ENCODE measurements at places on chromosomes 4 and X. TPM values are rescaled to one million over a fixed set of nuclear protein-coding genes. Genes with fewer than 3 reads are reported as not detected.

CFAP299 gene
- not detected for polyA plus RNA-seq

- DNase-seq = no peak
Observed at GRCh38 chr4:174217273-174218126, 66.0 kb downstream of the FBXO8 start.

GRCh38 chr4:1043651-1044468, 32.4 kb downstream of the FGFRL1 start:
- peak; percentile 93 for DNase-seq

DNA sequence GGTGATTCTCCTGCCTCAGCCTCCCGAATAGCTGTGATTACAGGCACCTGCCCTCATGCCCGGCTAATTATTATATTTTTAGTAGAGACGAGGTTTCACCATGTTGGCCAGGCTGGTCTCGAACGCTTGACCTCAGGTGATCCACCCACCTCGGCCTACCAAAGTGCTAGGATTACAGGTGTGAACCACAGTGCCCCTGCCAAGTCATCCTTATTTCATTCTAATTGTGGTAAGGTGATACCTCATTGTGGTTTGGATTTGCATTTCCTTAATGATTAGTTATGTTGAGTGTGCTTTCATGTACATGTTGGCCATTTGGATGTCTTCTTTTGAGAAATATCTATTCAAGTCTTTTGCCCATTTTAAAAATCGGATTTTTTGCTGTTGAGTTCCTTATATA, 93.0 kb downstream of the USP9X start:
- DNase-seq = no peak

TMEM154 gene
- 0.05 TPM for polyA plus RNA-seq

CLNK gene
- polyA plus RNA-seq = not detected

DNA sequence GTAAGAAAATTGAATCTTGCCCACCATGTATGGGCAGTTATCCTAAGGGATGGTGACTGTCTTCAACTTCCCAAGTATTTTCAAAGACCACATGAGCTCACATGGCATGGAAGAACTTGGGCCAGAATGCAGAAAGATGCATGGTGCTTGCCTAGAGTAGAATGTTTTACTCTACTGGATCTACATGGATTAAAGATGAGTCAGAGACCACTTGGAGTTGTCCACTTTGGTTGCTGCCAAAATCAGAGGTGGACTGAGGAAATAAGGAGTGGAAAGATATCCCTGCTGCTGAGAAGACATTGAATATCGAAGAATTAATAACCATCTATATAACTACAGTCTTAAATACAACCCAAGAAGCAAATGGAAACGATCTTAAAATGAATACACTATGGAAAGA, 498.1 kb downstream of the NLGN4X start:
- no peak for DNase-seq

DNA sequence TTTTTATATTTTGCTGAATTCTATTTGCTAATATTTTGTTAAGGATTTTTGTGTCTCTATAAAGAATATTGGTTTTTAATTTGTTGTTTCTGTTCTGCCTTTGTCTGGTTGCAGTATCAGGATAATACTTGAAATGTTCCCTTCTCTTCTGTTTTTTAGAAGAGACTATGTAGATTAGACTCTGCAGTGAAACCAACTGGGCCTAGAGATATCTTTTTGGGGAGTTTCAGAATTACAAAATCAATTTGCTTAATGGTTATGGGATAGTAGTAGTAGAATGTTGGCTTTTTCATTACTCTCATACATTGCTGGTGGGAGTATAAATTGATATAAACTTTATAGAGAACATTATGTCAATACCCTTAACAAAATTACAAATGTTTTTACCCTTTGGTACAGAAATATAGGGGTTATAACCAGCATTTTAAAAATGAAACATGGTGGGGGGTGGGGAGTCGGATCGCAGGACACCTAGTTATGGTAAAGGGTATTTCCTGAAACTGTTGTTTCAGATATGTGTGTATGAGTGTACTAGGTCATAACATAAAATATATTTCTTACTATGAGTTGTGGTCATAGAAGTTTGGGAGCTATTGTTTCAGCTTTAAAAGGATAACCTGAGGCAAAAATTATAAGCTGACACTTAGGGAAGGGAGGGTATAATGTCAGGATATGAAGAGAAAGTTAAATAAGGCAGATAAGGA, 29.0 kb downstream of the CLOCK start:
- DNase-seq = no peak

GRCh38 chr4:158644760-158645159, 26.9 kb downstream of the C4orf46 start:
- DNase-seq = no peak

GRCh38 chrX:30610026-30610425, 32.5 kb upstream of the TASL start:
- DNase-seq = no peak

DNA sequence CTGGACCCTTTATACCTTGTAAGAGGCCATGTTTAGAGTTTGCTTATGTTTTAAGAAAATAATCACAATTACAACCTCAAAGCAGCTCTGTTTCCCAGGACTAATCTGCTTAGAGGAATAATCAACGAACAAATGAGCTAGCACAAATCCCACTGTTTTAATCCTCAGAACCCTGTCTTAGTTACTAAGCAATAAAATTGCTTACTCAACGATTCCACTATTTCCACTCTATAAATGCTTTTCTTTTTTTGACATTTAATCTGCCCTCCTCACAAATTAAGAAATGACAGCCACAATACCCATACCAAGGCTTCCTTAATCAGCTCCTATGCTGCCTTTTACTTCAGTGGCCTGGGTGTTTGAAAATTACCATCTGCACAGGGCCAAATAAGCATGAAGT, 48.8 kb downstream of the FAM120C start:
- DNase-seq = no peak

GRCh38 chrX:71958281-71958675, 47.6 kb downstream of the NHSL2 start:
- no peak for DNase-seq

GRCh38 chr4:84434344-84434743, 64.7 kb downstream of the NKX6-1 start:
- no peak for DNase-seq

SLC7A11 gene
- polyA plus RNA-seq = 52.4 TPM

GRCh38 chrX:150465881-150466775, 102.3 kb upstream of the MTM1 start:
- no peak for DNase-seq

GRCh38 chr4:106898621-106899230, 137.4 kb downstream of the DKK2 start:
- peak; percentile 44 for DNase-seq

DNA sequence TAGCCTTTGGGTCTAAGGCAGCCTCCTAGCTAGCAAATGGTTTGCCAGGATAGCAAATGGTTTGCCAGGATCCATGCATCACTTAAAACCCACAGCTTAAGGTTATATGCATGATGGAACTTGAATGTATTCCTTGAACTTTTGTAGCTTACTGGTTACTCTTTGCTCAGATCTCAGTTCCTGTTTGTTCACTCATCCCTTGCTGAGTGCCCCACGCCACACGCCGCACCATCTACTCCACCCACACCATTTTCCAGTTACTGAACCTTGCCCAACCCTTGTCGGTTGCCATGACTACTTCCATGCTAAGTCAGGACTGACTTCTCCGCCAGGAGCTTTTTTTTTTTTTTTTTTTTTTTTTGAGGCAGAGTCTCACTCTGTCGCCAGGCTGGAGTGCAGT, 29.5 kb upstream of the XIAP start:
- peak; percentile 81 for DNase-seq

ARMCX5 gene
- 8.2 TPM for polyA plus RNA-seq

PCDH7 gene
- polyA plus RNA-seq = not detected

GRCh38 chrX:2682565-2683177, 8.4 kb upstream of the CD99 start:
- DNase-seq = no peak

DNA sequence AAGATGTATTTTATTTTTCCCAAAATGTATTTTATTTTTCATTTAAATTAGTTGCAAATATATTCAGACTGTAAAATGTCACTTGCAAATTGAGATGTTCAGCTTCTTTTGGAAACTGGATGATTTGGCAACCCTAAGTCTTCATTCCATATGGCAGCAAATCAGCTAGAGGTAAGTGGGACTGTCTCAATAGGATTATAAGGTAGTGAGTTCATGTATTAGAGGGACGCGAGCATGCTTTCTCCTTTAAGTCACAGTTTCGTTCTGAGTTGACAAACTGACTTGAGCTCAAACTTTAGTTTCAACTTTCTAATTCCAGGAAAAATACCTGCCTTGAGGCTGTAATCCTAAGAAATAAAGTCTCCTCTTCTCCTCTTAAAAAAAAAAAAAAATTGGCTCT, 44.2 kb upstream of the TMEM131L start:
- DNase-seq = no peak

AREG gene
- polyA plus RNA-seq = 46.3 TPM

DNA sequence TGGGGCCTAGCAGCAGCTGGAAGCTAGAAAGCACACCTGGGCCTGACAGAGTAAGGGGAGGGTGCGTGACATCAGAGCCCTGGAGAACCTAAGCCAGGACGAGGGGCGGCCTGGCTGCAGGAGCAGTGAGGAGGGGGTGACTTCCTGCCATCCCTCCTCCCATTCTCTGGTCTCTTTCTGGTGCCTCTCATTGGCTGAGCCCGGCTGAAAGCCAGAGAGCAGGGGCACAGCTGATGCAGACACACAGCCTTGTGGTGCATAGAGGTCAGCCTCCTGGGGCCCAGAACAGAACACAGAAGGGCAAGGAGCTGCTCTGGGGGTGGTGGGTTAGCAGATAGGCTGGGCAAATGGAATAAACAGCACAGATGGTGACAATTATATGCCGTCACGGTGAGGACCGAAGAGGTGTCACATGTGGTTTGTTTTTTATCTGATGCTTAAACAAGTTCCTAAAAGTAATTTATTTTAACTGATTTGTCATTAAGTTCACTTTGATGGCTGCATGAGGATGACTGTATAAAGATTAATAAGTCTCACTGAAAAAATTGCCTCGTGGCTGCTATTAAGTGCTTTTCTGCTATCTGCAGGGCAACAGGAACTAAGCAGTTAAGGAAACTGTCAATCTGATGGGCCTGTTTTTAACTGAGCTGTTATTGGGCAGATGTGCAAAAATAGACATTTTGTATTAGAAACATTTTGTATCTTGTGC, 102.0 kb downstream of the FNIP2 start:
- DNase-seq = no peak

CENPVL1 gene
- not detected for polyA plus RNA-seq

DNA sequence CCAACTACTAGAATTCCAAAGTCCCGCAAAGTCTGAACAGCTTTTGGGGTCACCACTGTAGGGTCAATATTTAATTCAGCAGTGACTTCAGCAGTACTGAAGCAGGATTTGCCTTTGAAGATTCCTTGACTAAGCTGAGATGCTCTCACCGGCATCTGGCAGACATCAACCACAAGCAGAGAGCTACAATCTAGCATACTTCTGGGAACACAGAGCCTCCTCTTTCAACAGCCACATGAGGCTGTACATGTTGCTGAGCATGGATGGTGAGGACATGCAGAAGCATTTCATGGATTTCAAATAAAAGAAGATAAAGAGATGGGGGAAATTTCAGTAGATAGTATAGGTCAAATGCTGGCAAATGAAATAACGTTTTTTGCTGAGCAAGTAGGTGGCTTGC, 6.6 kb upstream of the ASB11 start:
- no peak for DNase-seq

KLHL5 gene
- 51.9 TPM for polyA plus RNA-seq

LONRF3 gene
- 2.5 TPM for polyA plus RNA-seq

PPP2R2C gene
- polyA plus RNA-seq = 29.4 TPM

TEX13C gene
- not detected for polyA plus RNA-seq
